ENCODE measurements at places on chromosomes 7 and 10.
A peak's percentile ranks its signal among the peaks of the same experiment; 100 is the strongest.

GRCh38 chr10:71246591-71247413 lies 34.4 kb downstream of the UNC5B start:
- DNase-seq, result peak; percentile 96

GRCh38 chr7:5445981-5446594 lies 22.5 kb upstream of the TNRC18 start:
- DNase-seq, result no peak

DNA sequence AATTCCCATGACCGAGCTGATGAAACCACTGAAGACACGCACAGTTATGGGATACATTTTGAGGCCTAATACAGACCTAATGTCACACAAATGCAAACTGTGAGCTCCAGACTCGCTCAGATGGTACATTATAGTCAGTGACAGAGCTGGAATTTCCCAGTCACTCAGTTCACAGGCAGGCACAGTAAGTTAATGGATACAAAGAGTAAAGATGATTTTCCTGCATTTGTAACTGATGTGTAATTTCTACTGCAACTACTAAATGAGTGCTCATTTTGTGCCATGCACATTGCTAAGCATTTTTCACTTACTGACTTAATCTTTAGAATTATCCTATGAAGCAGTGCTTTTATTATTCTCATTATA lies 56.5 kb downstream of the ENO4 start:
- DNase-seq, result no peak

DNA sequence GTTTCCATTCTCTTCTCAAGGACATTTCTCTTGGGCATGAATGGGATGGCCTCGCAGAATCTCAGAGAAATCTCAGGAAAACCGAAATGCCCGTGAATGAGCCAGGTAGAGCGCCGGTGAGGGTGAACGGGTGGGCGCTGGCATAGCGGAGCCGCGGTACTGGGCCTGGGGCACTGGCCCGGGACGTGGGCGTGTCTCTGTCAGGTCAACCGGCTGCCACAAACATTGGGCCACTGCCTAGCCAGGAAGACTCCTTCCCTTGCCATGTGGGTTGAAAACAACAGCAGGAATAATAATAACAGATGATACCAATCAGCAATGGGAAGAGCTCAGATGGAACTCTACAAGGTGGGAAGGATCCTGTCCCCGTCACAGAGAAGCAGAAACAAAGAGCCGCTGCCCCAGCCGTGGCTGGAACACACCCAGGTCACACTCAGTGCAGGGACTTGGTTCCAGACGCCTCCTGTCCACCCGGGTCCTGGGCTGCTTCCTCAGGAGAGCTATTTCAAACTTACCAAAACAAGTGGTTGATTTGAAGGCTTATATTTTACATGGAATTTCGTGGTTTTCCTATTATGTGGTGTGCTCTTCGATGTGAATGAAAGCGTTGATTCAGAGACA lies 51.1 kb upstream of the EBF3 start:
- no peak for DNase-seq

DNA sequence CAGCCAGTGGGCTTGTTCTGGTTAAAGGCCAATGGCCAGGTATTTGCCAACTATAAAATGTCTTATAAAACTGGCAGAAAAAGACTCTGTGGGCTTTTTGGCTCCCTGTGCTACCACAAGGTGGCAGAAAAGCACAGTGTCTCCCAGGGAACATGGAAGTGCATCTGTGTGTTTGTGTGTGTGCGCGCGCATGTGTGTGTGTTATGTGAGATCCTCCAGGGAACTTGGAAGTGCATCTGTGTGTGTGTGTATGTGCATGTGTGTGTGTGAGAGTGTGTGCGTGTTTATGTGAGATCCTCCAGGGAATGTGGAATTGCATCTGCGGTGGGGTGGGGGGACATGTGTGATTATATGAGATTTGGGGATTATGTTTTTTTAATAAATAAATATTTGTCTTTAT lies 30.2 kb upstream of the ABI1 start:
- peak; percentile 57 for DNase-seq
